Vagina (tissue), 2 donors: ENCODE measurements at places on chromosomes 4 and X.

DNA sequence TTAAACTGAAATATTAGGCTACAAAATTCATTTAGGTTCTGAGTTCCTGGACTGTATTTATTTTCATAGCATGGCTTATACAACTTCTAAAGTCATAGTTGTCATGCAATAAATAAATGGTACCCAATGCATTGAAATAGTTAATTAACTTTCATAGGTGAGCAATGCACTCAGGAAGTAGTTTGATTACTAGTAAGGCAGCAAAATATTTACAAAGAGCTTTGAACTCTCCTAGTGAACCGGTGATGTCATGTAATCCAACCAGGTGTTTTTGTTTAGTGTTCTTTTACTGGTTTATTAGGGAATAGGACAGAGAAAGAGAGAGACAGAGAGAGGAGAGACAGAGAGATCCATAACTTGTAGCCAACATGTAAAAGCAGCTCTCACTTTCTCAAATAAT lies 228.6 kb upstream of the CTSO start:
- DNase-seq = no peak

- no peak for DNase-seq
These were observed 97.9 kb downstream of the PHKA2 start for GRCh38 chrX:18886005-18886343.

- DNase-seq = no peak
These were observed 18.0 kb upstream of the SH3TC1 start for GRCh38 chr4:8181119-8181518.

DNA sequence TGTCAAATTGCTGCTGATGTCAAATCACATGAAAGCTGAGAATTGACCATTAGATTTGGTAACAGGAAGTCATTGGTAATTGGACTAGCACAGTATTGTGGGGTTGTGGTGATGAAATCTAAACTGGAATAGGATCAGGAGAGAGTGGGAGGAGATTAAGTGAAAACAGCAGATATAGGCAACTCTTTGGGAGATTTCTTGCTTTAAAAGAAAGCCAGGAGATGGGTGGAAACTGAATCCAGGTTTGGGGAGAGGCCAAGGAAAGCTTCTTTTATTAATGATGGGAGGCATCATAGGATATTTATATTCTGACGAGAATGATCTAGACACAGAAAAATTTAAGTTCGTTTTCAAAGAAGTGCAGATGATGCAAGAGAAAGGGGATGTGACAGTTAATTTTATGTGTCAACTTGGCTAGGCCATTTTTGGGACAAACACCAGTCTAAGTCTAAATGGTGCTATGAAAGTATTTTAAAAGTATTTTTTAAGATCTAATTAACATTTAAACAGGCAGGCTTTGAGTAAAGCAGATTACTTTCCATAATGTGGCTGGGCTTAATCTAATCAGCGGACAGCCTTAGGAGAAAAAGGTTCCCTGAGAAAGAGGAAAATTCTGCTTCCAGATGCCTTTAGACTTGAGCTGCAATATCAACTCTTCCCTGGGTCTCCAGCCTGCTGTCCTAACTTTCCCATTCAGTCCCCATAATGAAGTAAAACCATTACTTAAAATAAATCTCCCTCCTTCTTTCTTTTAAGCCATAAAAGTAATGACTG lies 24.7 kb downstream of the SEC24D start:
- DNase-seq = no peak

DNA sequence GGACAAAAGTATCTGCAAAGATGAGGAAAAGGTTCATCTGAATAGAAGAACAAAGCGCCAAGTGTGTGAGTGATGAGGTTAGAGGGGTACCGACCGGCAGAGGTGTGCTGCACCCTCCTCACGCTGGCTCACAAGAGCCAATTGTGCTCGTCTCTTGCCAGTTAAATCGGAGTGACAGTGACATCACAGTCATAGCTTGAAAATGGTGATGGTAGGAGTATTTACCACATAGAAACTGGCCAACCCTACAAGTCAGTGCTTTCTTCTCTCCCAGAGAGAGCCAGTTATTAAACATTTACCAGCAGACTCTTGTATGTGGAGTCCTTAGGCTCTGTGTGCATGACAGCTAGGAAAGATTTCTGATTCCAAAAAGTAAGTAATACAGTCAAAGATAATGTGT lies 32.4 kb downstream of the CLDN22 start:
- no peak for DNase-seq
